HFFc6 (cell line): ENCODE measurements at places on chromosomes 1 and 21.

- DNase-seq = no peak
Observed at GRCh38 chr1:172085317-172085716, 244.0 kb downstream of the DNM3 start.

DNA sequence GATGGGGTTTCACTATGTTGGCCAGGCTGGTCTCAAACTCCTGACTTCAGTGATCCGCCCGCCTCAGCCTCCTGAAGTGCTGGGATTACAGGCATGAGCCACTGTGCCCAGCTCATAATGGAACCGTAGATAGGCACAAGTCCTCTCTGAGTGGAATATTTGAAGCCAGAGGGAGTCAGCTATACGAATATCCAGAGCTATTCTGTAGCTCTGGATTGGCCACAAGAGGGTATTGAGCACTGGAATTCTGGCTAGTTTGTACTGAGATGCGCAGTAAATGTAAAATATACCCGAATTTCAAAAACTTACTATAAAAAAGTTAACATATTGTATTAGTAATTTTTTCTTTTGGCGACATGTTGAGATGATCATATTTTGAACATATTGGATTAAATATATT lies 851 bp upstream of the VPS13D start:
- no peak for DNase-seq

GRCh38 chr1:201350884-201351283 lies 26.6 kb downstream of the TNNT2 start:
- no peak for DNase-seq

DNA sequence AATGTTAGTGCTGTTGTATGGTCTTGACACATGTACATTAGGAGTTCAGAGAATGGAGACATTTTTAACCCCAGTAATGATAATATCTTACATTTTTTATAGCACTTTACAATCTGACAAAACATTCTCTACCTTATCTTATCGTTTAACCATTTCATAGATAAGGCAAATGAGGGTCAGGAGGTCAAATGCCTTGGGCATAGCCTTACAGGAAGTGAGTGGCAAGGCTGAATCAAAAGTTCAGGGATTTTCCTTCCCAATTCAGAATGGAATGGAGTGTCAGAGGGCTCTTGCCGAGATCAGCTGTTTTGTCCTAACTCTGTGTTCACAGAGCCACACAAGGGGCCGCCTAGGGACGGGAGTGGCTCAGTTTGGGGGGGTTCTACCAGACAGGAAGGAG lies 57.6 kb upstream of the AK4 start:
- no peak for DNase-seq

GRCh38 chr1:167532375-167532774 lies 14.0 kb upstream of the CD247 start:
- no peak for DNase-seq

- no peak for DNase-seq
Observed at GRCh38 chr1:63407002-63407401, 39.6 kb downstream of the ALG6 start.

- no peak for DNase-seq
Observed at GRCh38 chr1:206833801-206834200, 31.6 kb upstream of the IL20 start.

DNA sequence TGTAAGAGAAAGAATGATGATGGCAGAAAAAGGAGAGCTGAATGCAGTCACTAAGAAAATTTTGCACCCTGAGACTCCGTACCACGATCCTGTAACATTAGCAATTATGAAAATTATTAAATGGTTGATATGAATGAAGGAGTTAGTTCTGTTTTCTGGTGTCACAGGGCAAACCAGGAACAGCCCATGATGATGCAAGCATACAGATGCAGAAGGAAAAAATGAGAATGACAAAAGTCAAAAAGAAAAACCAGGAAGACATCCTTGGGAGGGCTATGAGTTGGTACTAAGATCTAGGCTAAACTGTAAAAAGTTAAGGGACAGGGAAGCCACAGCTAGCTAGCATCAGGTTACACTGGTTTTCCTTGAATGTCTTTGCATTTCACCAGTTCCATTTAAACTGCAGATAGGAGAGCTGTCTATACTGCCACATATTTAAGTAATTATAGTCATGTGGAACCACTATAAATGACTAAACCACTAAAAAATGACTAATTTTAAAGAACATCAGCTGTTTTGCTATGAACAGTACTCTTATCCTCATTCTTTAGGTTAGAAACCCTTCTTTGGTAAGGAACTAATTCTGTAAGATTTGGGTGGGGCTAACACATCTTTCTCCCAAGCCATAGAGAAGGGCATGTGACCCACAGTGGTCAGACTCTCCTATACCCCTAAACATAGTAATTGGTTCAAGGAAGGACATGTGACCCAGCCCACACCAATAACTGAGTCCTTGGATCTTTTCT lies 11.4 kb downstream of the DOCK7 start:
- peak; percentile 73 for DNase-seq

GRCh38 chr21:37006486-37007291 lies at the start of gene RIPPLY3:
Gene RIPPLY3 (plus strand): TSS chr21:37006702. CDS start chr21:37006773, 71 bp downstream.
- DNase-seq = no peak

- no peak for DNase-seq
Observed at GRCh38 chr1:169650551-169650950, 20.6 kb upstream of the SELP start.

- DNase-seq = peak; percentile 41
Observed at GRCh38 chr1:183632114-183632513, 3.5 kb downstream of the ARPC5 start.

GRCh38 chr1:67722292-67722944 lies 37.4 kb downstream of the GADD45A start:
- DNase-seq = peak; percentile 17

DNA sequence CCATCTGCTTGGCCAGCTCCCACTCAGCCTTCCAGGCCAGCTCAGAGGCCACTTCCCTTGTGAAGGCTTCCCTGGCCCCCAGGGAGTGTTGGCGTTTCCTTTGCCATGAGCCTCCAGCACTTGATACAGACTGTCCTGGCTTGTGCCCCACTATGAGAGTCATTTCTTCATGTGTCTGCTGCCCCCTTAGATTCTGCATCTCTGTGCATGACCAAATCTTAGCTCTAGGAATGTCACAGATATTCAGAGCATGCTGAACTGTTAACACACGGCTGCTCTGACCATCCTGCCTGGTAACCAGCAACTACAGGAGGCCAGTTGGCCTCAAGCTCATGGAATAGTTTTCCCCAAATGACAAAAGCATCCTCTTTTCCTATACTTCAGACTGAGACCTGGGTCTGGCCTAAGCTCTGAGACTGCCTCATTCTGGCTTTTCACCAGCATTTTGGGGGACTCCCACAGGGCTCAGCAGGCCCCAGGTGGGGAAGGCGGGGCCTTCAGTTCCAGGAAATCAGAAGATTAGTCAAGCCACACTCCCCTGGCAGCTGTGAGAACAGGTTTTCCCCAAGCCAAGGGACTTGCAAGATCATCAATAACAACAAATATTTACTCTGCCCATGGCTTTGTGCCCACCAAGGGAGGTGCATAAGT lies 182.6 kb upstream of the EDN2 start:
- DNase-seq = no peak

- DNase-seq = peak; percentile 58
Observed at GRCh38 chr1:26799479-26800142, 11.9 kb downstream of the PIGV start.

GRCh38 chr1:206455666-206456344 lies 14.5 kb upstream of the IKBKE start:
- DNase-seq = no peak

GRCh38 chr1:198530953-198531352 lies 9.5 kb downstream of the ATP6V1G3 start:
- no peak for DNase-seq

DNA sequence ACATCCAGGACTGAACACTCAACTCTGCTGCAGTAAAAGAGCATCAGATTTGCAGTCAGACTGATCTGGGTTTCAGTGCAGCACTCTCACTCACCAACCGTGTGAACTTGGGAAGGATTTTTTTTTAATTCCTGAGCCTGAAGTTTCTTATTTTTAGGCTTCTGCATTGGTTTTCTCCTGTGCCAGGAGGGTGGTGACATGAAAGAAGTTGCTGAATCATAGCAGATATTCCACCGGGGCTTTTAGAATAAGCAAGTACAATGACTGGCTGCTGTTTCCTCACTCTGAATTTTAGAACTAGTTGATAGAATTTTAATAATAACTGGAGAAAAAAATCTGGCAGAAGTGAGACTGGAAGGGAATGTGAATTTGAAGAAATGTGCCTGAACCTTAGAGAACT lies 11.6 kb downstream of the ADAM30 start:
- no peak for DNase-seq

DNA sequence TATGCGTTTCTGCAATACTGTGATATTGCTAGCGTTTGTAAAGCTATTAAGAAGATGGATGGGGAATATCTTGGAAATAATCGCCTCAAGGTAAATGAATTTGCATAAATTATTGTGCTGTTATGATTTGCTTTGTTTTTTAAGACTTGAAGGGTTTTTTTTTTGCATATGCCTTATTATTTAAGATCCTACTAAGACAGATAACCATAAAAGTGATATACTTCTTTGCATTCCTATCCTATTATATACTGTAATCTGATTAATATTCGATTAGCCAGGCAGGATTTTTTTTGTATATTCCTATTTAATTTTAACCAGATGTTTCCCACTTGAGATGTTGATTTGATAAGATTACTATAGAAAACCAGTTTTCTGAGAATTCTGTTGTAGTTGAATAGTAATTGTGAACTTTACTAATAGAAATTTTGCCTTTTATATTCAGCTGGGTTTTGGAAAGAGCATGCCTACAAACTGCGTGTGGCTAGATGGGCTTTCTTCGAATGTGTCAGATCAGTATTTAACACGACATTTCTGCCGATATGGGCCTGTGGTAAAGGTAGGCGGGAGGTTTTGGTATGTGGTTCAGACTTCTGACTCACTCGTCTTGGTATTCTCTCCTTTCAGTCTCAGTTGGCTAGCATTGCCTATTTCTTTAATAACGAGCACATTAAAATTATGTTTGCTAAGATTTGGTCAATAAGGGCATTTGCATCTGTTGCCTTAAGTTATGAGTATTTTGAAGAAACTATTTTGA lies 56.8 kb downstream of the ZBTB17 start:
- peak; percentile 71 for DNase-seq

GRCh38 chr1:87151500-87152421 lies 176.9 kb upstream of the LMO4 start:
- DNase-seq = no peak

DNA sequence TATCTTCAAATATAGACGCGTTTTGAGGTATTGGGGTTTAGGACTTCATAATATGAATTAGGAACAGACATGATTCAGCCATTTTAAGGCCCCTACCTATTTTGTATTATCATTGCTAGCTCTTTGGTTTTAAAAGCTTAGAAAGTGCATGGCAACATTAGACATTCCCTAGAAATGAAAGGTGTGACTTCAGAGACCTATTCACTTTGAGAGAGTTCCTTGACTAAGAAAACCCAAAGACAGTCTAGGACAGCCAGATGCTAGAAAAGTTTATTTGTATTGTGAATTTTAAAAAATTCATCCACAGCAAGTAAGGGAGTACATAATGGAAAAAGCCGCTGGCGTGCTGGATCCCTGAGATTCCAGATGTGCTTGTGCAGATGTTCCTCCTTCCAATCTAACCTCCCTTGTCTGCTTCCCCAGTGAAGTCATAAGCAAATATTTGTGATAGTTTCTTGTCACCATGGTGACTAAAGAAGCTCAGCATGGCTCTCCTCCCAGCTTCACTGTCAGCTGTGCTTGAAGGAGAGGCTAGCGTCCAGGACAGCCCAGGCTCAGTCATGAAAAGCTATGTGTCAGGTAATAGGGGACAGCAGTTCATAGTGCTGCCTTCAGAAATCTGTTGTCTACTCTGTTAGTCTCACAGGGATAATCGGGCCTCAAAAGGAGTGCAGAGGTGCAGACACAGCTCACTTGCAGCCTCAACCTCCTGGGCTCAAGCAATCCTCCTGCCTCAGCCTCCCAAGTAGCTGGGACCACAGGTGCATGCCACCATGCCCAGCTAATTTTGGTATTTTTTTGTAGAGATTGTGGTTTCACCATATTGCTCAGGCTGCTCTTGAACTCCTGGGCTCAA lies 34.8 kb downstream of the KPNA6 start:
- DNase-seq = peak; percentile 88

DNA sequence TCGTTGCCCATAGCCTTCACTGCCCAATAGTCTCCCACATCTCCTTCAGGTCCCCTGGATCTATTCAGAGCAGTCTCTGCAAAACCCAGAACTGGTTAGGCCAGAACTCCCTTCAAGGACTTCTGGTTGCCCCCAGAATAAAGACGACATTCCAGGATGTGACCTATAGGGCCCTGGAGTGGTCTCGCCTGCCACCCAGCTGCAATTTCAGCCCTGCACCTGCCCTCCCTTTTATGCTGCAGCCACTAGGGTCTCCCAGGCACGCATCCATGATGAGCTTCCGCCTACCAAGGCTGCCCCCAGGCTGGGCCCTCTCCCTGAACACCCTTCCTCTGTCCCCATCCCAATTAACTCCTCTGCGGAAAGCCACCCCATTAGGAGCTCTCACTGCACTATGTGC lies 7.2 kb upstream of the TSPEAR start:
- no peak for DNase-seq

- DNase-seq = peak; percentile 50
Observed at GRCh38 chr1:236608930-236609726, 4.8 kb upstream of the HEATR1 start.

DNA sequence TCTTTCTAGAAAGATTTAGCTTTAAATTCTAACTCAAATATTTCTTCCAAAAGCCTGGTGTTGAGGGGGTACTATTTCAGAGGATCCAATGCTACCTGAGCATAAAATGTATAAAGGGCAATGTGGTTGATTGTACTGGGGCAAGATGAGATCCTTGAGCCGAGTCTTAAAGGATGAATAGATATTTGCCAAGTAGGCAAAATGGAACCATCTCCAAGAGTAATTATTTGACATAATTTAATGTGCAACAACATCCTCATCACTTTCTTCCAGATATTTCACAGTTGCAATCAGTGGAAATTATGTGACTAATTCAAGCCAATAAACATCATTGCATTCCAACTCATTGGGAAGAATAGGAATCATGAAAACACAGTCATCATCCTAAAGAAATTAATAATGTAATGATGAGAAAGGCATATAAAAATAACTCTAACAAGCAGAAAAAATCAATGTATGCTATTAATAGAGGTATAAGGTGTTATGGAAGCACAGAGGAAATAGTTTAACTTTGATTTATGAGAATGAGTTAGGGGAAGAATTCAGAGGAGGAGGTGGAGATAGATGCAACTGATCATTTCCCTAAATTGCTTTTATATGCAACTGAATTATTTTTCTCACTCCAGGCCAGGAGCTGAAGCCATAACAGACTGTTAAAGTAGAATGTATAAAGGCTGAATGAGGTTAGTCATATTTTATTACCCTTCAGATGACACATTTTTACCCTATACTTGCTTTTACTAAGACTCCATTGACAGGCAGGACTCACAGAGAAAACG lies 30.0 kb upstream of the RGS4 start:
- DNase-seq = no peak
